Calu3 (cell line): ENCODE measurements at places on chromosomes 2 and 18.

DNA sequence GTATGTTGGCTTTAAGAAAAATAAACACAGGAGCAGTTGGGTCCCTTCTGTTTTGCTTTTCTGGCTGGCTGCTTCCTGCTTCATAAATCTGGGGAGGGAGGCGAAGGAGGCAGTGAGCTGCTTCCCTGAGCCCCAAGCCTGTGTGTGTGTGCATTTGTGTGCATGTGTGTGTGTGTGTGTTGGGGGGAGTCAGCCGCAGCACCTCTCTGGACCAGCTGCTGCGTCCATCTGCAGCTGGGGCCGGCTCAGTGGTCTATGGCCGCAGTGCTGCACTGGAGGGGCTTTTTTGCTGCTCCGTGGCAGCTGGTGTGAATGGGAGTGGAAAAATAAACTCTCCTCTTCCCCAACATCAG lies 192.3 kb downstream of the RNF144A start:
- no peak for DNase-seq

DNA sequence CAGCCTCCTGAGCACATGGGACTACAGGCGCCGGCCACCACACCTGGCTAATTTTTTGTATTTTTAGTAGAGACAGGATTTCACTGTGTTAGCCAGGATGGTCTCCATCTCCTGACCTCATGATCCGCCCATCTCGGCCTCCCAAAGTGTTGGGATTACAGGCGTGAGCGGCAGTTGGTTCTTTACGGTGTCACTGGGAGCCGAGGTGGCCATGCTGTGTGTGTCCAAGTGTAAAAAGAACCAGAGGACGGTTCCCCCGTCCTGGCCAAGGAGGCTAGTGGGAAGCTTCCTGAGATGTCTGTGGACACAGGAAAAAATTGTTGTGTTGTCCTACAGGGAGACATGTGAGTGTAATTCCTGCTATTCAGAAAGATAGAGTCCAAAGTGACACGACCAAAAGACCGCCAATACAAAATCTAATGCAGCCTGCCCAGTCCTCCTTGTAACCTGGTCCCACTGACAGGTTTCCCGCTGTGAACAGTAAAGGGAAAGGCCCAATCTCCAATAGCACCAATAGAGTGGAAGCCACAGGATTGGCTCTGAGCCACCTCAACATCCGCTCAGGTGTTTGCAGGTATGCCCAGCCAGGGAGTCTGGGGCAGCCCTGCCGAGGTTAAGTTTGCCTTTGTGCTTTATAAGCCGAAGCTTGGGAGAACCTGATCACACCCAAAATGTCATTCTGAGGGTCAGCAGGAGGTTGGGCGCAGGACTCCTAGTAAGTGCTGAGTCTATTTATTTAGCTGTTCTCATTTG lies 40.6 kb downstream of the NCK2 start:
- no peak for DNase-seq

DNA sequence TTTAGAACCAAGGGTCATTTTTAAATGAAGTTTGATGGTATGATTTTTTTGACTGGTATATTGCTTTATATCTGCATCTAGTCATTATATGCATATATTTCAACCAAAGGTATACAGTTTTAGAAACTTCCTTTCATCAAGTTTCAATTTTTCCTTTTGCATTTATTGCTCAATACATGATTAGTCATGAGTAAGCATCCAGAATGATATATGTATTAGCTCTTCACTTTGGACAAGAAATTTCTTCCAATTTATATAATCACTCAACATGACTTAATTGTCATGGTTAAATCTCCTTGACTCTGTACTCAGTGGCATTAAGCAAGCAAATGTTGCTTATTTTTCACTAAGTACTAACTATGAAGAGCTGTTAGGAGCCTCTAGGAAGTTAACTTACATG lies 123.6 kb downstream of the PLCL1 start:
- no peak for DNase-seq

- no peak for DNase-seq
Observed at GRCh38 chr2:39416140-39416539, 20.9 kb downstream of the MAP4K3 start.

DNA sequence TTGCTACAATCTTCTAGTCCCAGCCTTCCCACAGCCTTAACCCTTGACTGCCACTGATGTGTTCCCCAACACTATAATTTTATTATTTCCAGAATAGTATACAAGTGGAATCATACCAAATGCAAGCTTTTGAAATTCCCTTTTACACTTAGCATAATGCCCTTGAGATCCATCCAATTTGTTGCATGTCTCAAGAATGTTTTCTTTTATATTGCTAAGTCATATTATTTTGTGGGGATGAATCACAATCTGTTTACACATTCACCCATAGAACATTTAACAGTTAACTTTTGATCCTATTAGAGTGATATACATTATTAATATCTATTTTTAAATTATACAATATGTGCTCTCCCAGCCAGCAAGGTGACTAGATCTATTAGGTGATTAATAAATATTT lies 74.3 kb upstream of the KYNU start:
- no peak for DNase-seq

DNA sequence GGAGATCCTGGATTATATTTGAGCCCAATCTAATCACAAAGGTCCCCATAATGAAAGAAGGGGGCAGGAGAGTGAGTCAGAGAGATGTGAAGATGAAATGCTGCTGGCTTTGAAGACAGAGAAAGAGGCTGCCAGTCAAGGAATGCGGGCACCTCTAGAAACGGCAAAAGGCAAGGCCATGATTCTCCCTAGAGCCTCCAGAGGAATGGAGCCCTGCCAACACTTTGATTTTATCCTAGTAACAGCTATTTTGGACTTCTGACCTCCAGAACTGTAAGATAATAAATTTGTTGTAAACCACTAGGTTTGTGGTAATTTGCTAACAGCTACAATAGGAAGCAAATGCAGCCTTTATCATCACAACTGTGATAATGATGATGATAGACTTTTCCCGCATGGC lies 32.9 kb downstream of the LBH start:
- DNase-seq: no peak

DNA sequence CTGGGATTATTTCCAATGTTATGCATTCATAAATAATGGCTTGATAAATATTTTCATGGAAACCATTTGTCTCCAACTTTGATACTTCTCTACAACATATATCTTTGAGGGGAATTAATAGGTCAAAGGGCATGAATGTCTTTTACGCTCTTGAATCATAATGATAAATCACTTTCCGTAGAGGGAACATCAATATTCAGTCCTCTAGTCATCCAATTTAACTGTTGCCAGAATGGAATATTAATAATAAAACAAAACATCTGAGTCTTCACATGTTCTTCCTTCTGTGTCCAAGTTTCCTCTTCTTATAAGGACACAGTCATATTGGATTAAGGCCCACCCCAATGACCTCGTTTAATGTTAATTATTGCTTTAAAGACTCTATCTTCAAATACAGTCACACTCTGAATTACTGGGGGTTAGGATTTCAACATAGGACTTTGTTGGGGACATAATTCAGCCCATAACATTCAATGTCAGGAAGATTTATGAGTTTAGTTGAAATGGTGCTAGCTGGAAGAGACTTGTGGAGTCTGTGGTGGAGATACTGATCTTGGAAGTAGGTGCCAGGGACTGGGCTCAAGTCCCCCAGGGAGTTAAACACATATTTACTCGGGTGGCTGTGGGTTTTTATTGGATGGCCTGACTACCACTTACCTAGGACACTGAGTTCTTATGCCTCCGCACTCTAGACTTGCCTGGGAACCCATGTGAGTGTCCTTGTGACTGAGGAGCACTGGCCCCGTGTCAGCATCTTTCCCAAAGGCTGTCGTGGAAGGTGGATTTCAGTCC lies 85.0 kb upstream of the SEC11C start:
- no peak for DNase-seq
